NCI-H460 (cell line): ENCODE measurements at places on chromosomes 16 and 17.

DNA sequence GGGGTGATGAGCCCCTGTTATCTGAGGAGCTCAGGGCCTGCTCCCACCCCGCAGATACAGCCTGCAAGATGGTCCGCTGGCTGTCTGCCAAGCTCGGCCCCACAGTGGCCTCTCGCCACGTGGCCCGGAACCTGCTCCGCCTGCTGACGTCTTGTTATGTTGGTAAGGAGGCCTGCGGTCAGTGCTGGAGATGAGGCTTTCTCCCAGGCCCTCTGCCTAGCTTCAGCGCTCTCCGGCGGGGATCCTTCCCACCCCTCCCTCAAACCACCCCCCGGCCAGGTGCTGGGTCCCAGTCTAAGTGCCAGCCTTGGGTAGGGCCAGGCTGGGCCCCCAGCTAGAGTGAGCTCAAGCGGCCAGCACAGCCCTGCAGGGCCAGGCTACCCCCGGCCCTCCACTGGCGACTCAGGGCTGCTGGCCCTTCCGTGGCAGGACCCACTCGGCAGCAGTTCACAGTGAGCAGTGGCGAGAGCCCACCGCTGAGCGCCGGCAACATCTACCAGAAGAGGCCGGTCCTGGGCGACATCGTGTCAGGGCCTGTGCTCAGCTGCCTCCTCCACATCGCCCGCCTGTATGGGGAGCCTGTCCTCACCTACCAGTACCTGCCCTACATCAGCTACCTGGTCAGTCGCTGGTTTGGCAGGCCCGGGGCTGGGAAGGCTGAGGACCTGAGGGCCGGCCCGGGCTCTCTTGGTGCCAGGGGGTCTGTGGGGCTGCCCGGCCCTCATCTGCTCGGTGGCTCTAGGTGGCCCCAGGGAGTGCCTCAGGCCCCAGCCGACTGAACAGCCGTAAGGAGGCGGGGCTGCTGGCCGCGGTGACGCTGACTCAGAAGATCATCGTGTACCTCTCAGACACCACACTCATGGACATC, 6.1 kb downstream of the WDR81 start:
- no peak for DNase-seq

GRCh38 chr17:27400991-27401390, 55.3 kb upstream of the KSR1 start:
- no peak for DNase-seq

DNA sequence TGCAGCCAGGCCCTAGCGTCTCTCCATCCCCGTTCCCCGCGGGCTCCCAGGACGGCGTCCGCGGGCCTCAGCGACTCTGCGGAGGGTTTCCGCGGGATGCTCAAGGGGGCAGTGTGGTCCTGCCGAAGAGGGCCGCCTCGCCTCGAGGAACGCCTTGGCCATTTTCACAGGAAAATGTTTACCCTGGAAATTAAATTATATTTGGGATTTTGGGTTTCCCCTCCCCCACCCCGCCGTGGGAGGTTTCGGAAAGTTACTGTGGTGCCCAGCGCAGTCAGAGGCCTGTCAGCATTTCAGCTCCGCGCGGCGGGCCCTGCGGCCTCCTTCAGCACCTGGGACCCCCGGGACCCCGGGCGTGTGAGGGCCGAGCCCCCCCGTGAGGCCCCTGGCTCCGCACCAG, 94.5 kb downstream of the PCTP start:
- DNase-seq: no peak

- DNase-seq: no peak
These were observed 1.3 kb upstream of the GSG1L start for GRCh38 chr16:28064706-28065249.

GRCh38 chr17:77618173-77618572, 340.3 kb upstream of the TNRC6C start:
- DNase-seq: no peak

- DNase-seq: no peak
These were observed 84.4 kb downstream of the AMFR start for GRCh38 chr16:56340864-56341365.

GRCh38 chr16:85994492-85995490, 95.8 kb downstream of the IRF8 start:
- no peak for DNase-seq

- no peak for DNase-seq
These were observed 3.8 kb downstream of the CIAO3 start for GRCh38 chr16:736936-737481.

DNA sequence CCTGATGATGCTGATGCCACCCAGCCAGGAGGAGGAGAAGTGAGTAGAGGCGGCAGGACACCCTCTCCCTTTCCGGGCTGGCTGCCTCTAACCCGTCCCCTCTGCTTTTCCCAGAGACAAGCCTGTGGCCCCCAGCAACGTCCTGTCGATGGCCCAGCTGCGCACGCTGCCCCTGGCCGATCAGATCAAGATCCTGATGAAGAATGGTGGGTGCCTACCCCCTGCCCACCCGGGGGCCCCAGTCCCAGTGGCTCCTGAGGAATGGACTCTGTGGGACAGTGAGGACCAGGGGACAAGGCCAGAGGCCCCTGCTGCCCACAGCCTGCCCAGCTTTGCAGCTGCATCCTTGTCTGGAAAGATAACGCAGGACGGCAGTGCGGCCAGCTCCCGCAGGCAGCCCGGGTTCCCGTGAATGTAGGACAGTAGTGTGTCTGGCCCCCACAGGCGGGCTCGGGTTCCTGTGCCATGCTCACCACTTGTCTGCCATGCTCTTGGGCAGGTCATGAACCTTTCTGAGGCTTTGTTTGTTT, 19.9 kb downstream of the POLR3E start:
- no peak for DNase-seq

DNA sequence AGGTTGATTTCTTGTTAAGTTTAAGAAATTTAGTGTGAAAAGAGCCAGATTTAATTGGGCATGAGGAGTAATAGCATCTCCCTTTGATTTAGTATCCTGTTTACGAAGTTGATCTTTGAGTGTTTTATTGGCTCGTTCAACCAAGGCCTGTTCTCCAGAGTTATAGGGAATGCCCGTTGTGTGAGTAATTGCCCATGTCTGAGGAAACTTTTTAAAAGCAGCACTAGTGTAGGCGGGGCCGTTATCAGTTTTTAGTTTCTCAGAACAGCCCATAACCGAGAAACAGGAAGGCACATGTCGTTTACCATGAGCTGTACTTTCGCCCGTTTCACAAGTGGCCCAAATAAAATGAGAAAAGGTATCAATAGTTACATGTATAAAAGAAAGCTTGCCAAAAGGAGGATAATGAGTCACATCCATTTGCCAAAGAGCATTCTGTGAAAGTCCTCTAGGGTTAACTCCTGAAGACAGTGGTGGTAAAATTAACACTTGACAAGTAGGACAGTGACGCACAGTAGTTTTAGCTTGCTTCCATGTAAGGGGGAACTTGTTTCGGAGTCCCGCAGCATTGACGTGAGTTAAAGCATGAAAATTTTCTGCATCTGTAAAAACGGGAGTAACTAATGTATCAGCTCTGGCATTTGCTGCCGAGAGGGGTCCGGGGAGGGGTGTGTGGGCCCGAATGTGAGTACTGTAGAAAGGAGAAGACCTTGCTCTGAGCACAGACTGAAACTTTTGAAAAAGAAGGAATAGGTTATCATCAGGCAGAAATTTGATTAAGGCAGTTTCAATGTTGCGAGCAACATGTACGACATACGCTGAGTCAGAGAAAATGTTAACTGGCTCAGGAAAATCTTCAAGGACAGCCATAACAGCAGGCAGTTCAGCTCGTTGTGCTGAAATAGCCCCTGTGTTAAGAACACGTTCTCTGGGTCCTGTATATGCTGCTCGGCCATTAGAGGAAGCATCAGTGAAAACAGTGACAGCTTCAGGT, 18.5 kb upstream of the KCTD5 start:
- DNase-seq: no peak

DNA sequence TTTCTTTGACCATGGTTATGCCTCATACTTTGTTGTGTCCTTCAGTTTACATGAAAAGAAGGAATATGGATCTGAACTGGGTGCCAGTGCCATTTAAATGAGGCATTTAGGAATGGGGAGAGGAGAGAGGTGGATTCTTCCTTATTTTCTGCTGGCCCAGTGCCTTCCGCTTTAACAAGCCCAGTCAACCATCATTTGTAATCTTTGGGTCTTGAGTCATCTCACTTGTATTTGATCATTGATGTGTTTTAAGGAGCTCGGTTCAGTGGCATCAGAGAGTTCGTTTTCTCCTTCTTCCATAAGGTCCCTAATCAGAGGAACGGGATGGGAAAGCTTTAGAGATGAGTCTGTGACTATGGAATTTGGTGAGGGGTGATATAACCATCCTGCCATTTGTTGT, 334.9 kb downstream of the WWOX start:
- DNase-seq: no peak

DNA sequence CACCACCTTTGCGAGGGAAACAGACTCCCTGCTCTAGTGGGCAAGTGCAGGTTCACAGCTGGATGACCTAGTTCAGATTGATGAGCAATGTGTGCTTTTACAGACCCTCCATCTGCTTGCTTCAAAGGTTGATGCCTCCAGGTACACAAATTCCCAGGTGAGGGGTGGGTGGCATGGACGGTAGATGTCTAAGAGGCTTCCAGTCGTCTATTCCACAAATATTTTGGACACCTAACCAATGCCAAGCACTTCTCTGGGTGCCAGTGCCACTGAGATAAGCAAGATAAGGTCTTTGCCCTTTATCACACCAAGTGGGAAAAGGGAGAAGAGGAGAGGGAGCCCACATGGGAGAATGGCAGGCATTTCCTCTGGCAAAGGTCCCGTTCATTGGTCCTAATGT, 316.6 kb upstream of the CDH5 start:
- no peak for DNase-seq

- DNase-seq: no peak
These were observed 1.1 kb upstream of the FOXJ1 start for GRCh38 chr17:76142039-76142584.

DNA sequence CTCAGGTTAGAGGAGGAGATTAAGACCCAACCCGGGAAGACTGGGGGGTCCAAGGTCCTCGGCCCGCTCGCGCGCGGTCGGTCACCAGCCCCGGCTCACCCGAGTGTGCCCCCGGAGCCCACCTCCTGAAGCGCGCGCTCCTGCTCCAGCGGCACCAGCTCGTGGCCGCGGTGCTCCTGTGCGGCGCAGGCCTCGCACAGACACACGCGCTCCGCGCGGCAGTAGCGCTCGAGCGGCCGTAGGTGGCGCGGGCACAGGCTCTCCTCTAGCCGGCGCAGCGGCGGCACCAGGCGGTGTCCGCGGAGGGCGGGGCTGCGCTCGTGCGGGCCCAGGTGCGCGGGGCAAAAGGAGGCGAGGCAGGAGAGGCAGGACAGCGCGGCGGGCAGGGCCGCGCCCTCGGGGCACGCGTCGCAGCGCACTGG, 618 bp downstream of the TRIM47 start:
- DNase-seq: peak; percentile 69

- peak; percentile 87 for DNase-seq
These were observed 40.5 kb upstream of the ACSF3 start for GRCh38 chr16:89052890-89053724.

- DNase-seq: no peak
These were observed 158.7 kb upstream of the TBX2 start for GRCh38 chr17:61240851-61241468.

GRCh38 chr16:85425074-85425662, 188.0 kb upstream of the GSE1 start:
- DNase-seq: no peak

DNA sequence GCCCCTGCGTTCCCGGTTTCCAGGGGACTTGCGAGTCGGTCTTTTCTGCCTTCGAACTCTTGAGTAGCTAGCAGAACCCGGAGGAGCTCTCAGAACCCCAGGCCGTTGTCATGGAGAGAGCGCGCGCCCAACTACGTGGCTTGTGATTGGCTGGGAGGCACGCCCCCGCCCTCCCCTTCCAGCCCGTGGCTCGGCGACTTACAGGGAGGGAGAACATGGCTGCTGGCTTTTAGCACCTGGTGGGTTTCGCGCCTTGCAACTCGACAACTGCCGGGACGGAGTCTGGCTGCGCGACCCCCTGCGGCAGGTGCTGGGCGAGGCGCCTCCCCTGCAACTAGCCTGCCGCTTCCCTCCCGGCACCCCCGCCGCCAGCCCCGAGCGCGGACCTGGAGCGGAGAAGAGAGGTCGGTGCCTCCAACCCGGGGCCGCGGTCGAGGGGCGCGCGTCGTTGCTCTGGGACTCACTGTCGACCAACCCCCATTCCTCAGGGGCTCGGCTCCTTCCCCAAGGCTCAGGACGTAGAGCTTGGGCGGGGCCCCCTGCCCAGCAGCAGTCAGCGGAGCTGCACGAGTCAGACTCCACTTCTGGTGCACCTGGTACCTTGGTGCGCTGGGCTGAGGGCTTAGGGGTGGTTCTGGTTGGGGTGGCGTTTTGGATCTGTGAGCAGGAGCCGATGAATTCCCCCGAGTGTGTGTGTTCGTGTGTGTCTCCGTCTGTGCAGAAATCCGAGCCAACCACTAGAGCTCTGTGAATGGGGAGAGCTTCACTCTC, 9.0 kb upstream of the ZFP90 start:
- DNase-seq: peak; percentile 90

DNA sequence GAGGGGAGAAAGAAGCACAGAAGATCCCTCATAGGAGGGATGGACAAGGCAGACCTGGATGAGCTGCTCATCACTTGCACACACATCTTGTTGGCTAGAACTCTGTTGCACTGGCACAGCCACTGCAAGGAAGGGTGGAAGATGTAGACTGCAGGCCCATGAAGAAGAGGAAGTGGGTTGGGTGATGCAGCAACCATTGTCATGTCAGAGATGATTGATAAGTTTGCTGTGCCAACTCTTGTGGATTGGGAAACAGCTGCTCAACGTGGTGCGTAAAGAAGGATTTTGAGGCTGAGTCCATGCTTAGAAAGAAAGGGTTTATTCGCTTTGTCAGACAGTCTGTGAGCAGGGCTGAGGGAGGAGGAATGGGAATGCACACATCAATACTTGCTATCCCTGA, 161.4 kb upstream of the MPHOSPH6 start:
- no peak for DNase-seq

DNA sequence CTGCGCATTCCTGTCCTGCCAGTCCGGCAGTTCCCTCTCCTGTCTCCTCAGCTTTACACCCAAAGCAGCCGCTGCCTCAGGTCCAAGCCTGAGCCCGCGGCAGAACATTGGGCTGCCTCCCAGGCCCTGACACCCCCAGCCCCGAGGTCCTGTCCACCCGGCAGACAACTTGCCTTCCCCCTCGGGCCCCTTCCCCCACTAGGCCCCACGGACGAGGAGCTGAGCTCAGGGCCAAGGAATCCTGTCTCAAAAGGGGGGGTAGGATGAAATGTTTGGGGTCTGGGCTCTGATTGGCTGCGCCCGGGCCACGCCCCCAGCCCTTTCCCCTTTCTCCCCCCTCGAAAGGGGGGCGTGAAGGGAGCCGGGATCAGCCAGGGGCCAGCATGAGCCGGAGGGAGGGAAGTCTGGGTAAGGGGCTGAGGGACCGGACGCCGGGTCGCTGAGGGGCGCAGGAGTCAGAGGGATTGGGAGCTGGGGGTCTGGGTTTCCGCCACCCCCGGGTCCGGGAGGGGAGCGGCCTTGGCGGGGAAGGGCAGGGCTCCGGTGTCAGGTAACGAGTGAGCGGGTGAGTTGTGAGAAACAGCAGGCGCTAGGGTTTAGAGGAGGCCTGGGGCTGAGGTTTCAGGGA, at the start of gene CTF1:
Gene CTF1 (plus strand): TSS at position 354 of the 628 bp plus-strand sequence. CDS start 30 bp downstream, at position 384.
- no peak for DNase-seq
